HCEC 1CT (cell line): ENCODE measurements at places on chromosomes 2 and 18.

GRCh38 chr18:10386956-10387355 lies 67.5 kb upstream of the APCDD1 start:
- no peak for DNase-seq

DNA sequence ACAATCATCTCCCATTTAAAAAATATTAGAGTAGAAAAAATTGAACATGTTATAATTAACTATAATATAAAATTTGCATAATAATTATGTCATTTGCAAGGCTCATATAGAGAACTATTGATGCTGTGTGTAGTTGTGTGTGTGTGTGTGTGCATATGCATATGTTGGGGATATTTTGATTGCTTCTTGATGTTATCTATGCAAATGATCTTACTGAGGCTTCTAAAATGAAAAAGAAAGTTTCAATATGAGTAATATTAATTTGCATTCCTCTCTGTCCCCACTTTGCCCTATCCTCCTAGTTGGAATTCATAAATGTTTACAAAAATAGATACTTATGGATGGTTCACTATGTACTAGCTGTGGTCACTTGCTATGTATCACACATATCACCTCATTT lies 523.3 kb downstream of the TRIB2 start:
- DNase-seq = no peak

GRCh38 chr2:118696786-118697465 lies 150.5 kb downstream of the EN1 start:
- DNase-seq = no peak

- DNase-seq = no peak
Observed at GRCh38 chr2:225454412-225454811, 54.9 kb downstream of the NYAP2 start.
